Left ventricle myocardium inferior (tissue), 1 donor: ENCODE measurements at places on chromosomes 2 and 18.

DNA sequence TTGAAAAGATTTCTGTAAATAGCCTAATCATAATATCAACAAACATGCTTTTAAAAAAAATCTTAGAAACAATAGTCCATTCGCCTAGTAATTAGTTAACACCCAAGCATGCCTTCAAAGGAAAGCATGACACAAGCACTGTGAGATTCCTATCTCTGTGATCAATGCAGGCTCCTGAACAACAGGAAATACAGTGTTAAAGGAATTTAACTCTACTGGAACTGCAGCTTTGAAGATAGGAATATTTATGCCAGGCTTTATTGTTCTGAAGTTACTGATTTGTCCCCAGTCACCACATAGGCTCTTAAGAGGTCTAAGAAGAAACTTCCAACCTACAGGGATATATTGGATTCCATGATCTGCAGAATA, 15.4 kb upstream of the FAM124B start:
- DNase-seq = no peak

- no peak for DNase-seq
Observed at GRCh38 chr18:66457245-66457644, 146.6 kb downstream of the CDH19 start.

DNA sequence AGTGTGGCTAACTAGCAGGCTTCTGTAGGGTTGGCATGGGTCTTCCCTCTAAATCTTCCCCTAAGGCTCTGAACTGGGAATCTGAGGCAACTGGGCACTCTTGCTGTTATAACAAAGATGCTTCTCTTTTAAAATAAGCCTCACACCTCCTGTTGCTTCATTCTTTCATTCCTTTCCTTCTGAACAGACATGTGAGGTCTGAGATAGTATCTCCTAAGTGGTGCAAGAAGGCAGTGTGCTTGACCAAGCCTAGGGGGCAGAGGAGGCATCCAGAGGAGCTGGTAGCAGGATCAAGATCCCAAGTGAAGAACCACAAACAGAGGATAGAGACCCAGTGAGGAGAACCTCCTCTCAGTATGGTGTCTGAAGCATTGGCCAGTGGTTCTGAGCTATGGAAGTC, 90.9 kb downstream of the TTC27 start:
- no peak for DNase-seq

GRCh38 chr2:11870584-11870983, 124.2 kb downstream of the LPIN1 start:
- no peak for DNase-seq

GRCh38 chr2:76464310-76464709, 753.6 kb upstream of the GCFC2 start:
- no peak for DNase-seq

DNA sequence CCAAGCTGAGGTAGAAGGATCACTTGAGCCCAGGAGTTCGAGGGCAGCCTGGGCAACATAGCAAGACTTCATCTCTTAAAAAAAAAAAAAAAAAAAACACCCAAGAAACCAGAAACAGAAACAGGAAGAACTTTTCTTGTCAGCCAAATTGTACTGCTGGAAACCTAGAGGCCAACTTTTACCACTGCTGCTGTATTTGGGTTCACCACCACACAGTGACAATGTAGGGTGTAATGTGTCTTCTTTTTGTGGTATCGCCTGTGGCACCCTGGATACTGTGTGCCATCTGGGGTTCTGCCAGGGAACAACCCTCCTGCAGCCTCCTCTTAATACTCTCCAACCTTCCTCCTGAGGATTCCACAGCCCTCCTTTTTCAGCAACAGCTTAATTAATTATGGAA, 72.6 kb downstream of the STK39 start:
- no peak for DNase-seq

DNA sequence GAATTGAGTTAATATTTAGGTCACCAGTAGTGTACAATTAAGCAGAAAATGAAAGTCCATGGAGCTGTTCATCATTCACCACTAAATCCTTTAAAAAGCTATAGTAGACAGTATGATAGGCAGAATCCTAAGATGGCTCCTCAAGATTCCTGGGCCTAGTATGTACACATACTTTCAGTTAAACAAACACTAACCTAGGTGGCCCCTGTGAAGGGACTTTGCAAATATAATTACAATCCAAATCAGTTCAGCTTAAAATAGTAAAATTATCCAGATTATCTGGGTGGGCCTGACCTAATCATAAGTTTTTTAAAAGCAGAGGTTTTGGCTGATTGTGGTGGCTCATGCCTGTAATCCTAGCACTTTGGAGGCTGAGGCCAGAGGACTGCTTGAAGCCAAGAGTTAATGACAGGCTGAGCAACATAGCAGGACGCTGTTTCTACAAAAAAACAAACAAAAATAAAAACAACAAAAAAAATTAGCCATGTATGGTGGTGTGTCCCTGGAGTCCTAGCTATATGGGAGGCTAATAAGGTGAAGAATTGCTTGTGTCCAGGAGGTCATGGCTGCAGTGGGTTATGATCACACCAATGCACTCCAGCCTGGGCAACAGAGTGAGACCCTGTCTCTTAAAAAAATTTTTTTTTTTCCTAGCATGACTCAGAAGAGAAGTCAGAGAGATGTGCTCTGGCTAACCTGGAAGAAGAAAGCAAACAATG, 13.9 kb downstream of the MEX3C start:
- no peak for DNase-seq

GRCh38 chr2:120396013-120396860, 50.3 kb downstream of the INHBB start:
- no peak for DNase-seq

- DNase-seq = no peak
Observed at GRCh38 chr2:44722026-44722625, 219.4 kb upstream of the SIX3 start.

DNA sequence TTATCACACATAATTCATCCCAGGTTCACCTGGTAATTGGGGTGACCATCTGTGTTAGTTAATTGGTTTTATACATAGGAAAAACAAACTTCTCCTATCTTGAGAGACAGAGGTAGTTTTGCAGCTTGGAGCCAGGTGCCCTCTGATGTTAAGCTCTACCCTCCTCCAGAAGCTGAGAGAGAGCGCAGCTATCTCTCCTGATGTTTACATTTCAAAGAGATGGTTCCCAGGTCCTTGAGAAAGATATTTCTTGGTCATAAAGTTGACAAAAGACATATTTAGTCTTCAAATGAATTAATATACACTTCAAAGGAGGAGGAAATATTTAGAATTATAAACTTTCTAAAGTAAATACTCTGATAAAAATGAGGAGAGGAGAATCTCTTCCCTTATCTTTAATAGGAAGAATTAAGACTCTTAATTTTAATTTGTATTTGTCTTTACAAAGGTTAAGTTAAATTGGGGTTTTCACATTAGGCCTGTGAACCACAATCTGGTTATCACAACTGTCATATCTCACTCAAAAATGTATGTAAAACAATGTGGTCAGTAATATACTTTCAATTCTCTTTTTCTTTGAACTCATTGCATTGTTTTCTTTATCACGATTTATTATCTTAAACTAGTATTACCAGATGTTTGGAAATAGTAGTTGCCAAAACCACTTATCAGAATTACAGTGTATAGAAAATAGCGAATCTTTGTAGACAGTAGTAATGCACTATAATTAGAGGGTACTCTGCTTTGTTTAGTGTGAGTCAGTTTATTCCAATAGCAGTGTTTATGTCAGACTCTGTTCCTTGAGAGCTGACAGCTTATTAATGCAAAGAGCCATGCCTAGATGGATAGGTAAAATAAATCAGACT, 26.8 kb downstream of the SERPINB4 start:
- no peak for DNase-seq

GRCh38 chr2:196725882-196726281, 73.6 kb downstream of the GTF3C3 start:
- DNase-seq = no peak

DNA sequence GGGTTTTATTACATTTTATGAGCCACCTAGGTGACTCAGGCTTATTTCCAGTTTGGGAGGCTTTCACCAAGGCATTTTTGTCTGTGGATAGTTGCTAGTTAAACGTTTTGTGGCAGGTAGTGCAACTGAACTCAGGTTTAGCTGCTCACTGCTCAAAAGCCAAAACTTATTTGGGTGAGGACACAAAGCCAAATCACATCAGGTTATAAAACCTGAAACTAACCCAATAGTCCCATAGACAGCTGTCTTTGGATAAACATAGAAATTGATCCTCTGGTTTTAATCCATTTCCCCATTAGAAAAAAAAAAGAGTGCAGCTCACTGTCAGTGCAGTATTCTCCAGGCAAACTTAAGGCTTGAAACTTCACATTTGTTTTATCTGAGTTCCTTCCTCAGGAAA, 362.6 kb upstream of the TFPI start:
- DNase-seq = no peak

DNA sequence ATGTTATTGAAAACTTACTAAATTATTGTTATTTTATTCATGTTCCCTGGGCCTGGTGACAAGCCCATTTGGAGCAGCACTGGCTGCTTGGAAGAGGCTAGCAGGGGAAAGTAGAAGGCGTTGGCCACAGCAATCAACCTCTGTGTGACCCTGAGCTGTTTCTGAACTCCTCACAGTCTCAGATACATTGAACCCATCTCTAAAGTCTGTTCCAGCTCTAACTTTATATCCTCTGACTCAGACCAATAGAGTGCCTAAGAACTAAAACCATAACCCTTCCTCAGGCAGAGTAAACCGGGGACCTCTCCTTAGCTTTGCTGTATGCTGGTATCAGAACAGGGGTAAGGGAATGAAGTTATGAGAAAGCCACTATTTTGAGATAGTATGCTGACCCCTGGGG, 96.4 kb upstream of the NOL4 start:
- no peak for DNase-seq
